ENCODE measurements at places on chromosomes 7 and 10.

- DNase-seq = no peak
Measured at GRCh38 chr7:17530741-17531421, 232.4 kb downstream of the AHR start.

- DNase-seq = no peak
Measured at GRCh38 chr7:115704884-115705283, 325.7 kb downstream of the TFEC start.

- DNase-seq = peak; percentile 11
Measured at GRCh38 chr10:89351780-89352597, 24.2 kb downstream of the IFIT3 start.

- no peak for DNase-seq
Measured at GRCh38 chr10:117360016-117360415, 15.2 kb downstream of the PDZD8 start.

GRCh38 chr10:125520968-125521367, 162.0 kb downstream of the TEX36 start:
- DNase-seq = no peak
